ENCODE measurements at places on chromosomes 7 and 10. TPM values are rescaled to one million over a fixed set of nuclear protein-coding genes. Genes with fewer than 3 reads are reported as not detected.

GBX1 gene
- not detected for total RNA-seq

HABP2 gene
- 1.0 TPM for total RNA-seq

LRRC17 gene
- total RNA-seq, result 0.42 TPM

GRCh38 chr10:46311501-46311951, 24.7 kb downstream of the ANTXRL start:
- no peak for DNase-seq

GPR85 gene
- total RNA-seq, result not detected

DNA sequence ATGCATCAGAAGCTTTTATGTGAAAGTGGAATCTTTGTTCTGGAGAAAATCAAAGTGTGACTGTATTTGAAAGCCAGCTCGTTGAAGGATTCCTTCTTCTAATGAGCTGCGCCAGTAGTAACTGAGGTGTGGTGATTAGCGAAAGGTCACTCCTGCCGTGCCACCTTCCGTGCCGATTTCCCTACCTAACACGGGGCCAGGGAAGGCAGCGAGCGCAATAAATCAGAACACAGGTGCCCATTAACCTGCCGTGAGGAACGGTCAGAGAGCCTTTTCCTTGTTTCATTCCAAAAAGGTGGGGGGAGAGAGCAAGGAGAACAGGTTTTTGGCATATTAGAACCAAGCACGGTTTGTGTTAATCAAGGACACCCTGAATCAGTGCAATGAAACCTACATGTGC, 258.0 kb downstream of the CELF2 start:
- no peak for DNase-seq

DNA sequence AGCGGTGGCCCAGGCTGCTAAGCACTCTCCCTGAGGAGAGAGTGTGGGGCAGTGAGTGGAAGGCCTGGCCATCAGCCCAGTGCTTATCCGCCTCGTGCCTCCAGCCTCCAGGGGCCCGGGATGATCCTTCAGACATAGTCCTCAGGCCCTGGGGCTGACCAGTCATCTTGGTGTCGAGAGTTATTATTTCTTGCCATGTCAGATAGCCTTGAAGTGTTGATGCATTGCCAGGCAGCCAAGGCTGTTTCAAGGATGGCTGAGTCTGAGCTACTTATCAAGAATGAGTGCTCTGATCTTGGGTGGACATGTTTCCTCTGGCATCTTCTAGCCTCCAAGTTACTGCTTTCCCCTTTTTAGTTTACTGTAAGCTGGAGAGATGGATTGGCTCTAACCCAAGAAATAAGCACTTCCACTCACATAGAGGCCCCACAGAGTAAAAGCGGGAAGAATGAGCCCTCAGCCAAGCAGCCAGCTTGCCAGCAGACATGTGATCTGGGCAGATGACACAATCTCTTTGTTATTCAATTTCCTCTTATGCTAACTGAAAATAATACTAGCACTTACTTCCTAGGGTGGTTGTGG, 136.5 kb upstream of the NAMPT start:
- DNase-seq, result no peak

- no peak for DNase-seq
Observed at GRCh38 chr7:94436700-94437099, 42.0 kb downstream of the COL1A2 start.

DNA sequence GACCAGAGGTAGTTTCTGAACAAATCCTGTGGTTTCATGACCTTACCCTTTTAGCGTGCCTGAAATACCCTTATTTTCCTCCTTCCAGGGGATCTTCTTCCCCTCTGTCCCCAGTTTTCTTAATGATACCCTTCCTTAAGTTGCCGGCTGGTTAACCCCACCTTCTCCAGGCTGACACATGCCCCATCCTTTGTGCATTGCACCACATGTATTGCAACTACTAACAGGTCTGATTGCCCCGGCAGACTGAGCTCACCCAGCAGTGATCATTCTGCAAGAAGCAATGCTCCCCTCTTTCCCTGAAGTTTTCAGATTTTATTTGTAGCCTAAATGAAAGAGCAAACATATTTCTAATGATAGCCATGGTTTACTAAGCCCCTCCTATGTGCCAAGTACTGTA, 108.2 kb downstream of the HIP1 start:
- DNase-seq, result no peak

OR2A12 gene
- not detected for total RNA-seq

GRCh38 chr7:115221456-115221855, 299.6 kb downstream of the MDFIC start:
- no peak for DNase-seq

DNA sequence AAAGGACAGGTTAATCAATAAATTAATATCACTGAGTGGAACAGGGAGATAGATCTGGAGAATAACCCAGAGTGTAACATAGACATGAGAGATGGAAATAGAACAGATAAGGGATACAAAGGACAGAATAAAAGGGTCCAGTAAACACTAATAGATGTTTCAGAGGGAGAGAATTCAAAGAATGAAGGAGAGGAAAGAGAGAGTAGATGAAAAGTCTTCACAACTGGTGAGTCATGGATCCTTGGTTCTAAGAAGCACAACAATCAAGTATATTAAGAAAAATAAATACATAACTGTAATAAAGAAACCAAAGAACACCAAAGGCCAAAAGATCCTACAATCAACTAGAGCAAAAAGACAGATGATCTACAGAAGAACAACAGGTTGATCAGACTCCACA, 66.3 kb downstream of the BEND7 start:
- DNase-seq, result no peak

FAM241B gene
- total RNA-seq, result 25.2 TPM

DNA sequence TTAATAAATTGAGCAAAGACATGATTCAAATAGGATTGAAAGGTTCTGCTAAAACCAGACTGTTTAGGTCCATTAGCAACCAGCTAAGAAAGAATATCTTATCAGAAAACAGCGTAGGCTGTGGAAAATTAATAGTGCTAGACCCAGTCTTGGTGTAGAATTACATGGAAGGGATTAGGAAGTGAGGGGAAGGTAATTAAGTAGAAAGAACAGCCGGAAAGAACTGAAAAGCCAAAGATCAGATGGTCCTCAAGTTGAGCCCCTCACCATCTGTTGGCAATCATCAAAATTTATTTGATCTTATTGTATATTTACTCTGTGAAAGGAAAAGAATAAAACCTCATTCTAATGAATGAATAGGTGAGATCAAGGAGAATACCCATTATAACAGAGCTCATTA, 50.1 kb downstream of the COL1A2 start:
- DNase-seq, result no peak

DNA sequence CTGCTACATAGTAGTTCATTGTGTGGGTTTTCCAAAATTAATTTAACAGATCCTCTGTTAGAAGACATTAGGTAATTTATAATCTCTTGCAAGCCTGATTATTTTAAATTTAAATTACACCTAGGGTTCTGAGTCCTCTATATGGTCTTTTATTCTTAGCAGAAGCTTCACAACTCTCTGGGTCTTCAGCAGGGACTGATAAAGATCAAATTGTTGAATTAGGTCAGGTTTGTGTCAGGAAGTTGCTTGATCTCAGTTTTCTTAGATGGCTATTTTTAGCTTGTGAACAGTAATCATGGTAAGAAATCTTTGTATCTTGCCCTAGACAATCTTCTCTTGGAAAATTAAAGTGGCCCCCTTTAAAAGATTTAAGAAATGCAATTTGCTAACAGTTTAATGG, 183.1 kb upstream of the HDAC9 start:
- no peak for DNase-seq

- DNase-seq, result no peak
Observed at GRCh38 chr7:142832417-142832816, 22.5 kb upstream of the EPHB6 start.

DNA sequence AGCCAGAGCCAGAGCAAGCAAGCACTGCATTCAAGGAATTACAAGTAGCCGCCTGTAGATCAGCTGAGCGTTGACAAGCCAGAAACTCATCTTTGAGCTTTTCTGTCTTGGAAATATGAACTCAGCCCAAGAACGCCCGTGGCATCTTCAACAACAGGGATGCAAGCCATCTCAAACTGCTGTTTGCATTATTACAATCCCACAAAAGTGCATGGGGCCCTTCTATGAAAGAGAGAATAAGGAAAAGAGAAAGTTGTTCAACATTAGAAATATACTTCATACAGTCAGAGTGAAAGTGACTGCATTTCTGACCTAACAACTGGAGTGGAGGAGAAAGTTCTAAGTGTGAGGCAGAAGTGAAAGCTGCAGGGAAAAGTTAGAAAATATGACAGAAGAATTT, 6.5 kb downstream of the SGCE start:
- no peak for DNase-seq

GRCh38 chr7:146494952-146495596, 378.5 kb downstream of the CNTNAP2 start:
- DNase-seq, result no peak

STEAP1 gene
- 41.8 TPM for total RNA-seq

DNA sequence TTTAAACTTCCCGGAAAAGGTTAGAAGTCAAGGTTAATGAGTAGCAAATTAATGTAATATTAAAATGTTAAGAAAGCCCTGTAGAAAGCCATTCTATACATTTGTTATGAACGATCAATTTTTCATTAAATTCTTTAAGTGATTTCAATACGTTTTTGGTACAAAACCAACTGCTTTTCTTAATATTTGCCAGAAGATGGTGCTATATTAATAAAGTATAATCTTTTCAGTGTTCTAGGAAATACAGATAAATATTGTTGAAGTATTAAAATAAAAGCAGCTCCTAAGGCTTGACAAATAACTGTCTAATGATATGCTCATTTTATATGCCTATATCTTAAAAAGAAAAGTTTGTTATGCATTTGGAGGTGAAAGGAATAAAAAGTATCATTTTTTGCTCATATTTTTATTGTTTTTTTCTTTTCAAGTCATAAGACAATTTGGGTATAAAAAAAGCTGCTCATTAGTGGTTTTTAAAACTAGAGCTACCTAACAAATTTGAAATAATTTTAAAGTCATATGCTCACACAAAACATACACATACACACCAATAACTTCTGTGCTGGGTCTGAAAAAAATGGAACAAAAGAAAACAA, 130.3 kb upstream of the POT1 start:
- DNase-seq, result no peak

- peak; percentile 29 for DNase-seq
Observed at GRCh38 chr10:71396711-71397295, at the start of gene CDH23. Gene CDH23 (plus strand): TSS chr10:71396920. CDS start chr10:71439832, 42,912 bp downstream.

- no peak for DNase-seq
Observed at GRCh38 chr7:52512656-52513055, 522.8 kb upstream of the POM121L12 start.

ZNF503 gene
- total RNA-seq, result 12.8 TPM

DNA sequence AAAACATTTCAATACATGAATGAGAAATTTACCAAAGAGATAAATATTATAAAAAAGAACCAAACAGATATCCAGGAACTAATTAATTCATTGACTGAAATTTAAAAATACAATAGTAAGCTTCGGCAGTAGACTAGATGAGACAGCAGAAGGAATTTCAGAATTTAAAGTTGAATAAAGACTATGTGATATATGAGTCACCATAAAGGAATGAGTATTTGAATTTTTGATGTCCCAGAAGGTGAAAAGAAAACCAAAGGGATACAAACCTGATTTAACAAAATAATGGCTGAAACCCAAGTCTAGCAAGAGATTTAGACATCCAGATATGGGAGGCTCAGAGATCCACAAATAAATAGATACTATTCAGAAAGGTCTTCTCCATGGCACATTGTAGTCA, 623.9 kb upstream of the FOXK1 start:
- no peak for DNase-seq

- DNase-seq, result no peak
Observed at GRCh38 chr10:44894691-44895090, 16.4 kb upstream of the TMEM72 start.

NEUROG3 gene
- total RNA-seq, result not detected

GRCh38 chr10:97075961-97076525, 109.7 kb downstream of the SLIT1 start:
- DNase-seq, result no peak

PAPOLB gene
- total RNA-seq, result not detected

GRCh38 chr7:6205971-6206660, 66.3 kb downstream of the CYTH3 start:
- DNase-seq, result no peak

HOXA3 gene
- 20.9 TPM for total RNA-seq

IDI2 gene
- not detected for total RNA-seq

GIMAP1 gene
- total RNA-seq, result not detected

DNA sequence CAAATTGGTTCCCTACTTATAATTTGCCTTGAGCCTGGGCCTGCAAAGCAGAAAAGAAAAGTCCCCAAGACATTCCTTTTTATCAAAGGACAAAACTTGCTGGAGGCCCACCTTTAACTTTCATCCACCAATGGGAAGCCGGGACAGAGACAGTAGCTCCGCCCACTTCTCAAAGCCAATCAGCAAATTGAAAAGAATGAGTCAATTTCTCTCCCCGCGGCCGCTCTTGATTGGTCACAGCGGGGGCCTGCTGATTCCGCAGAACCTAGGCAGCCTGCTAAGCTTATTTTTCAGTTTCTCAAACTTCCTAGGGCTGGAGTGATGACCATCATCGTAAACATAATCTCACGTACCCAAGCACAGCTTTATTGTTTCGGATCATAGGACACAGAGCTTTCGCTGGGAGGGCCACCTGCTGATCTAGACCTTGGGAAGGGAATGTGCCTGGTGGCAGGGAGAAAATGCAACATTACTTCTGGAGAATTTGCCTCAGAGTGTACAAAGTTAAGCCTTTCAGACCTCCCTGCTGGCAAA, at the start of gene SLC13A4:
Gene SLC13A4 (minus strand): TSS at position 51 of the 534 bp plus-strand sequence. CDS start 690 bp downstream, outside the sequence.
- no peak for DNase-seq

DNA sequence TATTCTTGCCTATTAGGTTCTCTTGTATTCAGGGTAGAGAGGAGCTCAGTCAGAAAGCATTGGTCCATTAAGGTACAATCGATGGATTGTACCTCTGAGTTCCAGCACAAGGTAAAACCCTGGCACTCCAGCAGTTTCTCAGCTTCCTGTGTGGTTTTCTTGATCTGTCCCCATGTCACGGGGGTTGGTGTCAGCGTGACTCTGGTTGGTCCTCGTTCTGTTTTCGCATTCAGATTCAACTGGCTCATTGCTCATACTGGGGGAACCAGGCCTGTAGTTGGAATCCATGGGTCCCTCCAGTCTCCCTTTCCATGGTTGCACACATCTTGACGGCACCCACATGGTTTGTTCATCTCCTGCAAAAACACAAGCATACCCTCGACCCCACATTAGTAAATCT, 32.7 kb upstream of the RASGEF1A start:
- no peak for DNase-seq

RHOBTB1 gene
- 10.2 TPM for total RNA-seq

GRCh38 chr7:30866939-30867338, 44.7 kb upstream of the AQP1 start:
- no peak for DNase-seq
